ENCODE measurements at places on chromosomes 1 and 21.
A peak's percentile ranks its signal among the peaks of the same experiment; 100 is the strongest.

DNA sequence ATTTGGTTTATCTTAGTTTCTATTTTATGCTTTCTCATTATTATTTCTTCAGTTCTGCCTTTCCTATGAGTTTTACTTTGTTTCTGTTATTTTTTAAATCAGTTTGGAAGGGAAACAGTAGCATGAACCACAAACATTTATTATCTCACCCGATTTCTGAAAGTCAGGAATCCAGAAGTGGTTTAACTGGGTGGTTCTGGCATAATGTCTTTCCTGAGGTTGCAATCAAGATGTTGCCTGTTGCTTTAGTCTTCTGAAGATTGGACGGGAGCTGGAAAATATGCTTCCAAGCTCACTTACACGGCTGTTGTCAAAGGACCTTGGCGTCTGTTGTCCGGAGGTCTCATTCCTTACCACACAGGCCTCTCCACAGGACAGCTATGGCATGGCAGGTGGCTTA lies 50.4 kb downstream of the SNRPE start:
- DNase-seq = no peak

DNA sequence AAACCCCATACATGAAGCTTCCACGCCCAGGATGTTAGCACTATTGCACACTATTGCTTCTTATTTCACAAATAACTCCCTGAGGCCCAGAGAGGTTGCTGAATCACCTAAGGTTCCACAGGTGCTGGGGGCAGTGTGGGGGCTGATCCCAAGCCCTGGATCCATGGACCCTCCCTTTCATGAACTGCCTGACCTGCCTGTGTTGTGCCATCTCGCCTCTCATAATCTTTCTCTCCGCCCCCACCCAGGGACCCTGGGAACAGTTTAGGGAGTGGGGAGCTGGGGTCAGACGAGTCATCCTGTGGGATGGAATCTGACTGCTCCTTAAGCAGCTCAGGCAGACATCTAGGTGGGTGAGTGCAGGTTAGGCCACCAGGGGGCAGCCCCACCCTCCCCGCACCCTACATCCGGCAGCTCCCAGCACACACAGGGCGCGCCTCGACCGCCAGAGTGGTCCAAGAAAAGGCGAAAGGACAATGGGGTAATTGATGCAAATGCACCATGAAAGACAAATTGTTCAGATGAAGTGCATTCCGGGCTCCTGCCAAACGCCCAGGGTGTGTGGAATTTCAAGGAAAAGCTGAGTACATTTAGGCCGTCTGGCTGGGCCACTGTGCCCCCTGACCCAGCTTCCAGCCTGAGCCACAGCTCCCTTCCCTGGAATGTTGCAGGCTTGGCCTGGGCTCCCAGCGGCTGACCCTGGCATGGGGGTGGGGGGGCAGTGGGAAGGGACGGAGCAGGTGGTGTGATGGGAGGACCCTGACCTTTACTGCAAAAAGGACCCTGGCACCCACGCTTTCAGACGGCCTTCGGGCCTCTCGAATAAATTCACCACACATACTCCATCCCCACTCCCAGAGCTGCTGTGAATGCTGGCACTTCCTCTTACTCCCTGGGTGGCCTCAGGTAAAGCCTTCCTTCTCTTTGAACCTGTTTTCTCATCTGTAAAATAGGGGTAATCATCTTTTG lies 20.8 kb downstream of the PHLDA3 start:
- peak; percentile 74 for DNase-seq

DNA sequence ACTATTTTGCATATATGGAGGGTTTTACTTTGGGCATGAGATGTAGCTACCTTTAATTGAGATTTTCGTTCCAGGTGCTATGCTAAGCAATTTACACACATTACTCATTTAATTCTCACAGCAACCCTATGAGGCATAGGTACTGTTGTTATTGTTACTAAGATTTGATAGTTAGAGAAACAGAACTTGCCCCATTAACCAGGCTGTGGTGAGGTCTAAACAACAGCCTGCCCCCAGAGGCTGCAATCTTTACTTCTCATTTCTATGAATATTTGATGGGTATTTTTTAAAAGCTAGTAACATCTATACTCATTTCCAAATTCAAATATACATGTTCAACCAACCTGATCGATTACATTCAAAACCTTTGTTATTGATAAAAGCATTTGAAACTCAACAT lies 155.6 kb downstream of the GALNT2 start:
- DNase-seq = peak; percentile 32

DNA sequence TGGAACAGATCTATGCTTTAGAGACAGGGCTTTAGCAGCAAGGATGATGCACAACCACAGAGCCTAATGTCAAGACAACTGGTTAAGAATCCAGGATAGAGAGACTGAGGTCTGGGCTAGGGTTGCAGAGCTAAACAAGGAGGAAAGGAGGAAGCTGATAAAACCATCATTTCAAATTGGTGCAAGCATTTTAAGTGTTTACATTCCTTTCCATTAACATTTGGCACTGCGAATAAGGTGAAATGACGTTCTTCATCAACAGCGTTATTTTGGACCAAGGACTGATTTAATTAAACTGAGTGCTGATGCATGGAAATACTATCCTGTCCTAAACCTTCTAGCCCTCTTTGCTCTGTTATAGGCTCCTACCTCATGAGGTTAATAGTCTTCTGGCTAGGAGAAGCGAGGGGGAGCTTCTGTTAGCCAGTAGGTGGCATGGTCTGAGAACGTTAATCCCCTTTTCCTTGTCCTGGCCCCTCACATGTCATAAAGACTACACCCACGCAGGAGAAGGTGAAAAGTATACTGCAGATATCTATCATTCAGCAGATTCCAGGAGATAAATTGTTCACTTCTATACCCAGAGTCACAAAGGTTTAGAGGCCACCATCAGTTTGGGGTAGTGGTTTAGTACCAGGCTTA lies 7.6 kb upstream of the C1orf21 start:
- peak; percentile 19 for DNase-seq

- no peak for DNase-seq
Observed at GRCh38 chr1:208684192-208684591, 440.0 kb upstream of the PLXNA2 start.

DNA sequence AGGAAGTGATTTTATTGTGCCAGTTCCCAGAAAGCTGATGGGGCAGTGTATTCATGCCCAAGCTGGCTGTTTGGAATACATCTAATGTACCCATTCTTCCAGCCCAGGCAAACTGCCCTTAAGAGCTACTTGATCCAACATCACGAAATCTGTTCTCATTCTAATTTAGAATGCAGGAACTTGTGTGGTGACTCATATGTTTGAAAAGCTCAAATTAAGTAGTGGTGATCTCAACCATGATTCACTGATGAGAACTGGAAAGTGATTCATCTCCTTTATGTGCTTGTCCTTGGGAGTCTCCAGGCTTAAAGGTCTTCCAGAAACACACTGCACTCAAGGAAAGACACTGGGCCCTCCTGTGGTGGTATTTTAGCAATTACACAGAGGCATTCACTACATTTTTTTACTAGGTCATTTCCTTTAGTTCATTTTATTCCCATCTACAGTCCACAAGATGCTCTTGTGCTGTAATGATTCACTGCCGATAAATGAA lies 65.4 kb downstream of the RPE65 start:
- DNase-seq = peak; percentile 99

DNA sequence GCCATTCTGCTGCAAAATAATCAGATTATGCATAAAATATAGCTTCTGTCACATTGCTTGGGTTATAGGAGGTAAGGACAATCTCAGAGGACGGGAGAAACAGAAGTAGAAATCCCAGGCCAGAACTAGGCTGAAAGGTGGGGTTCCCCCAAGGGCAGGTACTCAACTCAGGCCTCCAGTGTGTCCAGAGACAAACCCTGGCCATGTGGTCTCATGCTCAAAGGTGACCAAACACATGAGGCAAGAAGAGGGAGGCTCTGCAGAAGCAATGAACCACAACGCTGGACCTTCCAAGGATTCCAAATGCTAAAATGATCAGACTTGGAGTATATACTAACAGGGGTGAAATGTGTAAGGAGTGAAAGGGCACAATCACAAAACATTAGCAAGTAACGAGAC lies 103.8 kb downstream of the DMRTB1 start:
- DNase-seq = no peak

DNA sequence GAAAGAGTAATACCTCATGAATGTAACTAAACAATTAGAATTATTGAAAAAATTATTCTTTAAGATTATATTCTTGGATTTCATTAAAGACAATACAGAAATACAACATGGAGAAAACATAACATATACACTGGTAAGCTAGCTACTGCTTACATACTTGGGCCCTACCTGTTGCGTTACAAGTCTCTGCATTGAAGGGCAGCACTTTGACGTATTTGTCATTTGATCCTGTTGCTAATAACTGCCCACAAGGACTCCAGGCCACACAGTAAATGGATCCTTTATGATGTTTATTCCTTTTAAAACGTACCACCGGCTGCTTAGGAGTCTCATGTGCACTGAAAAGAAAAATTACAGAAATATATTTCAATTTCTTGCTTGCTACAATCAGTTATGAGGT lies 19.8 kb upstream of the CLCC1 start:
- no peak for DNase-seq

GRCh38 chr1:236913371-236914037 lies 90.7 kb downstream of the MT1HL1 start:
- DNase-seq = peak; percentile 66

GRCh38 chr1:205480349-205480985 lies 24.0 kb upstream of the CDK18 start:
- DNase-seq = no peak

- peak; percentile 29 for DNase-seq
Observed at GRCh38 chr1:159829273-159829634, 2.6 kb downstream of the SLAMF8 start.

DNA sequence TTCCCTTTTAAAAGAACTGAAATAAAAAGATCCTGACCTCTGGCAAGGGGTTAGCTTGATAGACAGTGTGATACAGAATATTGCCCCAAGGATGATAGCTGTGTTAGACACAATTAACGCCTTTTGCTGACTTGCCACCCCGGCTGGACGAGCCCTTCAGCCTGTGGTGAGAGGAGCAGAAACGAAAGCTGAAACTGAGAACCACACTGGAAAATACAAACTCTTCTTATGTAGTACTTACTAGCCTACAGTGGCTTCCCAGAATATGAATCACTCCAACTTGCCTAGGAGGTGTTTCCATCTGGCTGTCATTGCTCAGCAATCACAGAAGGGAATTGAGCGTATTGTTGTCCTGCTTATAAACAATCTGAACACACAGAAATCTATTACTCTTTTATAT lies 22.9 kb downstream of the SAMSN1 start:
- no peak for DNase-seq
